ENCODE measurements at places on chromosomes 7 and 10.

DNA sequence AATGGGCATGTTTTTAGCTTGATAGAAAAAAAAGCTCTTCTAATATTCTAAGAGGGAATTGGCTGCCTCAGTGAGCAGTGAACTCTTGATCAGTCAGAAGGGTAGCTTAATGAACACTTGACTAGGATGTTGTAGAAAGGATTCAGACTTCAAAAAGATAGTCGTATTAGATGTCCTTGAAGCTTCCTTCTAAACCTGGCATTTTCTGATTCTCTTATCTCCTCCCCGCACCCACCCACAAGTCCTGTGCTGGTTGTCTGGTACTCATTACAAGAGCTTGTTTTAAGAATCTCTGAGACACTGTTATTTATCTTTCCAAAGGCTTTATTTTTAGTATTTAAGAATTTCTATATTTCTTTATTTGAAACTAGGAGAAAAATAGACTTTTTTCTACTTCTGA, 7.4 kb upstream of the SMIM30 start:
- no peaks in the 10 kb centered on the region for H3K36me3 ChIP-seq
- no peaks in the 10 kb centered on the region for H3K4me1 ChIP-seq
- H3K27ac ChIP-seq, result no peak overlapping the region
- H3K27me3 ChIP-seq, result no peaks in the 10 kb centered on the region
- no peak for DNase-seq

DNA sequence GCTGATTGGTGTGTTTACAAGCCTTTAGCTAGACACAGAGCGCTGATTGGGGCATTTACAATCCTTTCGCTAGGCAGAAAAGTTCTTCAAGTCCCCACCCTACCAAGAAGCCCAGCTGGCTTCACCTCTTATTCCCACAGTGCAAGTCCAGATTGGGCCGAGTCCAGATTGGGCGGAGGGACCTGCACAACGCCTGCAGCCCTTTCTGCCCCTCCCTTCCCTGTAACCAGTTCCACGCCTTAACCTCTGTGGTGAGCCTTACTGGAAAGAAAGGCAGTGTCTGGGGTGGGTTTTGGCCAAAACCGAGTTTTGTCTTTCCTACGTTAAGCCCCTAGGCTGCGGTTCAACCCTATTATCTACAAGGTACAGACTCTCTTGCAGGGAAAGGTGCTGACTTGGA, 268.7 kb downstream of the ZEB1 start:
- no peak overlapping the region for H3K27ac ChIP-seq
- DNase-seq, result no peak
- no peak overlapping the region for H3K4me3 ChIP-seq
- H3K36me3 ChIP-seq, result no peaks in the 10 kb centered on the region
- no peaks in the 10 kb centered on the region for H3K27me3 ChIP-seq

- no peaks in the 10 kb centered on the region for H3K4me1 ChIP-seq
- no peak overlapping the region for H3K27ac ChIP-seq
- H3K27me3 ChIP-seq, result no peaks in the 10 kb centered on the region
- DNase-seq, result no peak
Measured at GRCh38 chr10:36670621-36671402, 454.6 kb upstream of the ANKRD30A start.

GRCh38 chr7:5500777-5501350, 77.2 kb upstream of the TNRC18 start:
- no peaks in the 10 kb centered on the region for H3K4me1 ChIP-seq
- H3K4me3 ChIP-seq, result no peak overlapping the region
- H3K27ac ChIP-seq, result no peak overlapping the region
- no peak for DNase-seq
- peaks cover 75% of the 10 kb centered on the region for H3K36me3 ChIP-seq

DNA sequence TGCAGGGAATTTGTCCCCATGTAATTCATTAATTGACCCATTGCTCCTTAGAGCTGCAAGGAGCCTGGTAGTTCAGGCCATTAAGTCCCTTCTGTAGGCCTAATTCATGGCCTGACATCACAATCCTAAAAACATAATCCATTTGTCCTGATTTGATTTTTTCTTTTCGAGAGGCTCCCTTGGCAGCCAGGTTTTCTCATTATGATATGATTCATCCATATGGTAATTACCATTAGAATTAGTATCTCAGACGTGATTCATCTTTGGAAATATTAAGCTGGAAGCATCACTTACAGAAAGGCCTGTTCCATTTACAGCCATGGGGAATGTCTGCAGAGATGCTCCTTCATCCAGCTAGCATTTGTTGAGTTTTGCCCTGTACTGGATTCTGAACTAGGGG, 128.5 kb downstream of the PLCE1 start:
- no peaks in the 10 kb centered on the region for H3K27me3 ChIP-seq
- no peak overlapping the region for H3K4me3 ChIP-seq
- H3K27ac ChIP-seq, result no peak overlapping the region
- H3K4me1 ChIP-seq, result no peaks in the 10 kb centered on the region

GRCh38 chr7:148270576-148270975, 320.0 kb upstream of the C7orf33 start:
- DNase-seq, result peak; percentile 21
- no peaks in the 10 kb centered on the region for H3K36me3 ChIP-seq
- H3K27me3 ChIP-seq, result no peaks in the 10 kb centered on the region
- no peak overlapping the region for H3K27ac ChIP-seq
- no peaks in the 10 kb centered on the region for H3K4me1 ChIP-seq

- no peaks in the 10 kb centered on the region for H3K36me3 ChIP-seq
- H3K27me3 ChIP-seq, result no peaks in the 10 kb centered on the region
- no peak overlapping the region for H3K4me3 ChIP-seq
- DNase-seq, result peak; percentile 3
- no peak overlapping the region for H3K27ac ChIP-seq
Measured at GRCh38 chr10:2813286-2813685, 254.1 kb upstream of the PFKP start.

GRCh38 chr10:30839652-30840051, 192.0 kb downstream of the ZNF438 start:
- H3K27me3 ChIP-seq, result no peaks in the 10 kb centered on the region
- no peak overlapping the region for H3K4me3 ChIP-seq
- no peak for DNase-seq
- no peaks in the 10 kb centered on the region for H3K36me3 ChIP-seq
- no peaks in the 10 kb centered on the region for H3K4me1 ChIP-seq

Measured in small intestine (tissue), 16 donors.